Cardiac fibroblast (primary cell): ENCODE measurements at places on chromosomes 12 and 14.

DNA sequence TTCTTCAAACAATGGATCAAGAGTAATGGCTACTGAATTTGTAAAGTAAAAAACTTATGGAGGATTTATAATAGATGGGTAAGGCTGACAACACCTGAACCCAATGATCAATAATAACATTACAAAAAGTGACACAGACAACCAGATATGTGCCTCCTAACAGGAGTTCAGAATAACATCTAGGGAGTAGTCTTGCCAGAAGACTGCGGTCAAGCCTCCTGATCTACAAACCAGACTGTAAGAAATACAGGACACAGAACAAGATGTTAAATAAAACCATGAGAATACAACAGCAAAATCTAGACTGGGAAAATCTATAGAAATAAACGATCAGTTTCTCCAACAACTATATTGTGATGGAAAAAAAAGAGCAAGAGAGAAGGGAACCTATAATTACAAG lies 262.6 kb upstream of the TMTC1 start:
- peak; percentile 27 for DNase-seq

- DNase-seq = peak; percentile 59
Measured at GRCh38 chr12:80565271-80565670, 121.2 kb downstream of the PTPRQ start.

DNA sequence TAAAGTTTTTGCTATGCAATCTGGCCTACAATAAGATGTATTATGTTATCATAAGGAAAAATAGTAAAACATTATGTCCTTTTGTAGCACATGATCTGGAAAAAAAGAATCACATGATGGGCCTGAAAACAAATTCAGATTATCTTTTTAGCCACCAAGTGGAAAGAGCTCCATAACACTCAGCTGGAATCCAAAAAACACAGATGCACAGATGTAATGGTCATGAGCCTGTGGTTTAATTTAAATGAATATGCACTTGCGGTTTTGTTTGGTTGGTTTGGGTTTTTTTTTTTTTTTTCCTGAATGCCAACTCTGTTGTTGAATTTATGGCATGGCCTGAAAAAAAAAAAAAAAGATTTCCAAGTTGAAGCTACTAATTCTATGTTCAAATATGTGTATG lies 4.1 kb downstream of the KCNC2 start:
- no peak for DNase-seq

GRCh38 chr14:21978184-21978998 lies 304.8 kb upstream of the OR4E1 start:
- DNase-seq = peak; percentile 21

DNA sequence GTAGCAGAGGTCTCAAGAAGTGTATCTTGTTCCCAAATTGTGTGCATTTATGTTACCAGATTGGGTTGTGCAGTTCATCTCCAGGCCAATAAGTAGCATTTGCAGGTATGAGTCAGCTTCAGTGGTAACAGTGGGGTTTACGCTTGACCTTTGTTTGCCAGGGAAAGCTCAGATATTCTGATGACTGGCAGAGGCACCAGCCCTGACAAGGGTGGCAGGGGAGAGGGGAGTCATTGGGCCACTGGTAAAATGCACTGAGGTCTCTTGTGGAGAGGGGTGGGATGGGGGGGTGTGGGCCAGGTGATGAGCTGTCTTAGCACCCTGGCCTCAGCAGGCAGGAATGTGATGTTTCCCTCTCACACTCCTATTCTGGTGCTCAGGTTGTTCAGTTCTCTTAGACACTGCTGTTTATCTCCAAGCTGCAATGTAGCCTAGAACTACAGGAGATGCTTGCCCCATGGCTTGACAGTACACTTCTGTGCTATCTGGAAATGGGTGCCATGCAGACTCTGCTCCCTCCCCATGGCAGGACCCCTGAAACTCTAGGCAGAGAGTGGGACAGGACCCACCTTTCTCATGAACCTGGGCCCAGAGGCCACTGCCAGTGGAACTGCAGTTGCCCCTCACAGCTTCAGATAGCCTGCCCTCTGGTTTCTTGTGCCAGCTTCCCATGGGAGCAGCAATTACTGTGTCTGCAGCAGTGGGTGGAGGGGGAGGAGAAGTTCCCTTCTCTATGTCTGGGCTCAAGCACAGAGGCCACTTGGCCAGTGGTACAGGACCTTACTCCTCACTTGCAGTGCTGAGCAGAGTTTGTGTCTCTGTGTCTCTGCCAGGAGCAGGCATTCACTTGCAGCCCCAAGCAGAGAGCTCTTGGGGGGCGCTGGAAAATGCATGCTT lies 31.9 kb downstream of the USP15 start:
- DNase-seq = no peak

DNA sequence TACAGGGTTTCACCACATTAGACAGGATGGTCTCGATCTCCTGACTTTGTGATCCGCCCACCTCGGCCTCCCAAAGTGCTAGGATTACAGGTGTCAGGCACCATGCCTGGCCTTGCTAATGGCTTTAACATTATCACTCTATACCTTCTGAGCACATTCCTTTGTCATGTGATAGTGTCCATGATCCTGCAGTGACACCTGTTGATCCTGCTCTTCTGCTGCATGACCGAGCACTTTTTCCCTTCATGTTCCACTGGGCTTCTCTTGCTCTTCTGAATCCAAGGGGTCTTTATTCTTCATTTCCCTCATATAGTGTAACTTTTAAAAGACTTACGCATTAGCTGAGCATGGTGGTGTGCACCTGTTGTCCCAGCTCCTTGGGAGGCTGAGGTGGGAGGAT lies 11.6 kb downstream of the ZNF268 start:
- DNase-seq = no peak

DNA sequence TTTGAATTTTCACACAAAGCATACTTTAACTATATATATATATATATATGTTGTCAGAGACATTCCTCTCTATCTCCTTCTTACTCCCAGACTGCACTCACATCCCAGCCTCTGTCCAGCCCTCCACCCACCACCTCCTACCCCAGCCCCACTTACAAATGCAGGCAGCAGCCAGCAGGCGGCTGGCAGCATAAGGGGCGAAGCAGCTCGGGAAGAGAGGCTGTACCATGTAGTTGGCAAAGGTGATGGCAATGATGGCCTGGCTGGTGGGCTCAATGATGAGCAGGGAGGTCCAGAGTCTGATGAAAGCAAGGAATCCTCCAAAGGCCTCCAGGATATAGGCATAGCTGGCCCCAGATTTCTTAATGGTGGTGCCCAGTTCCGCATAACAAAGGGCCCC lies 2.5 kb downstream of the SLC7A7 start:
- DNase-seq = no peak

- no peak for DNase-seq
Measured at GRCh38 chr12:24796876-24797275, 152.0 kb downstream of the BCAT1 start.

GRCh38 chr12:24952389-24952788 lies 3.5 kb upstream of the BCAT1 start:
- no peak for DNase-seq

GRCh38 chr12:63093711-63094110 lies 57.3 kb downstream of the AVPR1A start:
- no peak for DNase-seq

GRCh38 chr12:12010277-12011039 lies 60.3 kb upstream of the BCL2L14 start:
- peak; percentile 43 for DNase-seq

DNA sequence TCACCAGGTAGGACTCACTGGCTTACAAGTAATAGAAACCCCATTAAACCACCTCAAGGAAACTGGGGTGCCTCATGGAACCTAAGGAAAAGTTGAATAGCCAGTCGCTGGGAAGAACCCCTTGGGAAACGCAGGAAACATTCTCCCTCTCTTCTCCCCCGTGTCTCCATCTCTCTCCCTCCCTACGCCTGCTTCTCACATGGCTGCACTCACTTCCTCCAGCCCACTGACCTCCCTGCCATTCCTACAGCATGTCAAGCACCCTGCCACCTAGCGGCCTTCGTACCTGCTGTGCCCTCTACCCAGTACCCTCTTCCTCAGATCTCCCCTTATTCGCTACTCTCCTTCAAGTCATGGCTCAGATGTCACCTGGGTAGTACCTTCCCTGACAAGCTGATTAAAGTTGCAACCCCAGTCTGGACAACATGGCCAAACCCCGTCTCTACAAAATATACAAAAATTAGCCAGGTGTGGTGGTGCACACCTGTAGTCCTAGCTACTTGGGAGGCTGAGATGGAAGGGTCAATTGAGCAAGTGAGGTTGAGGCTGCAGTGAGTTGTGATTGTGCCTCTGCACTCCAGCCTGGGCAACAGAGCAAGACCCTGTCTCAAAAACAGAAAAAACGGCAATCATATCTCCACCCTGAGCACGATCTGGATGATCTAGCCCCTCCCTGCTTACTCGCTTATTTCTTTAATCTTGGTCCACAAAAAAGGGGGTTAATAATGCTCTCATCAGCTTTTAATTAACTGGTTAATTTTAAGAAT lies 6.4 kb upstream of the DTX1 start:
- peak; percentile 8 for DNase-seq

- no peak for DNase-seq
Measured at GRCh38 chr14:104309657-104310369, 171.4 kb downstream of the KIF26A start.

GRCh38 chr14:40630471-40630870 lies 976.2 kb upstream of the LRFN5 start:
- DNase-seq = no peak

DNA sequence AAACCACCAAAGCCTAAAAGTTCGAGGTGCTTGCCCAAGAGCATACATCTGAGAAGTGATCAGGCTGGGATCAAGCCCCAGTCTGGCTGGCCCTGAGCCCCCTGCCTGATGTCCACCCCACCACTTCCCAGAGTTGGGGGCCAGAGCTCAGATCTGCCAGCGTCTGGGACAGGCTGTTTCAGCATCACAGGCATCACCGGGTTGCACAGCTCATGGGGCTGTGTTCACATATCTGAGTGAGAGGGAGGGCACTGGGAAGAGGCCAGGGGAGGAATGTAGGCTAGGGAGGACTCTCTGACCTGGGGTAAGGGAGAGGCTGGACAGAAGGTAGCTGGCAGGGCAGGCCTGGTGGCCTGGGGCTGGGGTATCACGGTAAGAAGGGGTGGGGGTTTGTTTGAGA lies 6.0 kb downstream of the TGM1 start:
- no peak for DNase-seq
